Activated CD8-positive, alpha-beta memory T cell treated with anti-CD3 and anti-CD28 coated beads for 36 hours (primary cell): ENCODE measurements at places on chromosomes 12 and 14. TPM values are rescaled to one million over a fixed set of nuclear protein-coding genes. Genes with fewer than 3 reads are reported as not detected.

Gene HCAR3
- not detected for total RNA-seq

Gene SYNDIG1L
- total RNA-seq = not detected

Gene SERPINA5
- not detected for total RNA-seq

Gene B4GALNT1
- total RNA-seq = 3.2 TPM

Gene CMA1
- not detected for total RNA-seq

Gene PACS2
- total RNA-seq = 33.2 TPM

Gene TMTC1
- total RNA-seq = not detected

Gene C1RL
- total RNA-seq = 11.1 TPM

Gene CFAP251
- 0.78 TPM for total RNA-seq

Gene DNAJC22
- total RNA-seq = not detected

Gene C12orf54
- total RNA-seq = not detected

Gene AHNAK2
- total RNA-seq = 0.02 TPM

Gene TTC9
- 5.7 TPM for total RNA-seq

Gene NR1H4
- not detected for total RNA-seq

Gene PRH2
- not detected for total RNA-seq

Gene PTPN21
- 0.19 TPM for total RNA-seq

Gene KCNJ8
- total RNA-seq = not detected

Gene CHURC1
- 44.9 TPM for total RNA-seq

Gene KLRD1
- total RNA-seq = 79.1 TPM

Gene CCND2
- 655 TPM for total RNA-seq

Gene OTOGL
- total RNA-seq = not detected

Gene KCNMB4
- 0.38 TPM for total RNA-seq

Gene A2M
- not detected for total RNA-seq

Gene PROX2
- 0.50 TPM for total RNA-seq

Gene ABCC9
- not detected for total RNA-seq

Gene TMED8
- 25.9 TPM for total RNA-seq

Gene NRXN3
- total RNA-seq = not detected

Gene SLC22A17
- 2.0 TPM for total RNA-seq

Gene ARHGEF40
- 0.11 TPM for total RNA-seq

Gene MUCL1
- not detected for total RNA-seq

Gene TPPP2
- not detected for total RNA-seq

Gene EIF2S3B
- total RNA-seq = 1.9 TPM

Gene KCNC2
- not detected for total RNA-seq

Gene GPR137C
- total RNA-seq = 0.19 TPM

Gene SLC15A4
- total RNA-seq = 26.6 TPM

Gene CLEC14A
- not detected for total RNA-seq

Gene PLA2G1B
- not detected for total RNA-seq

Gene COQ10A
- total RNA-seq = 10.2 TPM

Gene KCNH3
- 5.6 TPM for total RNA-seq

Gene SERPINA9
- not detected for total RNA-seq
